ENCODE measurements at places on chromosomes 4 and X.

GRCh38 chr4:138852681-138853080 lies 162.9 kb upstream of the NOCT start:
- no peak for DNase-seq

- DNase-seq = no peak
Observed at GRCh38 chrX:107603429-107604159, 24.7 kb upstream of the PRPS1 start.

- DNase-seq = peak; percentile 22
Observed at GRCh38 chrX:70262952-70263567, 3.1 kb upstream of the P2RY4 start.

DNA sequence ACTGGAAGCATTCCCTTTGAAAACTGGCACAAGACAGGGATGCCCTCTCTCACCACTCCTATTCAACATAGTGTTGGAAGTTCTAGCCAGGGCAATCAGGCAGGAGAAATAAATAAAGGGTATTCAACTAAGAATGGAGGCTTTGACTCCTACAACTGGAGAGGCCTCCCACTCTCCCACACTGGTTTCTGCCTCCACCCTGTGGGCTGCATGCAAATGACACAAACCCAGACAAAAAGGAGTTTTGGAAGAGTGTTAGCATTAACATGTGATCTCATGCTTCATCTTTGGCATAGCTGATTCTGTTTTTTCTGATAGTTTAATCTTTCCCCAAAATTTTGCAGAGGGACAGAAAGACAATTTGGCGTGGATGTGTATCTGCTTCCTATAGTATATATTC lies 80.8 kb upstream of the IQCM start:
- DNase-seq = peak; percentile 11

GRCh38 chrX:154799556-154800348 lies 5.5 kb downstream of the MPP1 start:
- peak; percentile 99 for DNase-seq

- no peak for DNase-seq
Observed at GRCh38 chr4:8580321-8581093, at the start of gene GPR78. GPR78 (plus strand) TSS chr4:8580392; CDS start chr4:8580983, 591 bp downstream.

DNA sequence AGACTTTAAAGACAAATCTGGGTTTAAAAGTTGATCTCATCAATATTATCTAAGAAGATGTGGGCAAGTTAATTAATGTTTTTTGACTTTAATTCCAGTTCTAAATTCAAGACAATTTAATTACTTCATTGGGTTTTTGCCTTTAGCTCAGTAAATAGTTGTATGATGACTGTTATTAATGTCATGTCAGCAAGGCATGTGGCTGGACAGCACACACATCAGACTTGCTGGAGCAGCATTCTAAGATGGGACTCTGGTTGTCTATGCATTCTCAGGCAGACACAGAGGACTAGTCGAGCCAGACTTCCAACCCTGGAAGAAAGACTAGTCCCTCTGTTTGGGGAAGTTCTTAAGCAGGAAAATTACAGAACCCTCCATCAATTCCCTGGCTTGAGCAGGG lies 180.7 kb upstream of the GK2 start:
- DNase-seq = no peak

GRCh38 chr4:1011022-1011665 lies at the start of gene FGFRL1:
FGFRL1 (plus strand) TSS chr4:1011626; CDS start chr4:1012486, 860 bp downstream.
- peak; percentile 19 for DNase-seq

DNA sequence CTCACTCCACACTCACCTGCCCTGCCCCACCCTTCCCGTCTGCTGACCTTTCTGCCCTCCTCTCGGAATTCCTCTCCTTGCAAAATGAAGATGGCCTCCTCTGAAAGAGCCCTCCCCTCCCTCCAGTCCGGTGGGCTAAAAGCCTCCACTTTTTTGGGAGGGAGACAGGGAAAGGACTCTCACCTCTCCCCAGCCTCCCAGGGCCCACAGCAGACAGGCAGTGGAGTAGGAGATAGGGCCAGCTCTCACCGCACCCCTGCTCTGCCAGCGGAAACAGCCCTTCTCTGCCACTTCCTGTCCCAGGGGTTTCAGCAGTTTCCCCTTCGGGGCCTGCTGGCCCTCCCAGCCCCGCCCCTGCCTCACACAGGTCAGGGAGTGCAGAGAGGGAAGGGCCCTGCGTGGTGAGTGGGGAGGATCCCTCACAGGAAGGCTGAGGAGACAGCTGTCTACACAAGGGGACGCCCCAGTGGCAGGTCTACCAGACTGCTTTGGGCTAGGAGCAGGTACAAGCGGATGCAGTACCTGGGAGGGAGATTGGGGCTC lies 18.2 kb downstream of the ELF4 start:
- no peak for DNase-seq

- DNase-seq = peak; percentile 82
Observed at GRCh38 chrX:120308959-120309872, 2.0 kb downstream of the TMEM255A start.

DNA sequence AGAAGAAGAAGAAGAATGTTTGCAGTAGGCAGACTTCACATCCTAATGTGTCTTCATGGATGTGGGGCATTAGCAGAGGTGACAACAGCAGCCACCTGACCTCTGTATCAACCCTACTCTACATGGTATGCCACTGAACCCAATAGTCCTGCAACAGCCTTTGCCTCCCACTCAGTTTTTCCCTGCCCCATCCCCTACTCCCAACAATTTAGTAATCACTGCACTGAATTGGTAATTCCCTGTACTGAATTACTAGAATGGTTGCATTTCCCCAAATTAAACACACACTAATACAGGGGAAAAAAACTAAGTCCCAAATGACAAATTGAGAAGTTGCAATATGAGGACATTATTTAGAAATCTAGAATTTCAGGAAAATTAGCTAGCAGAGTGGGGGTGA lies 31.4 kb upstream of the FAM241A start:
- no peak for DNase-seq

DNA sequence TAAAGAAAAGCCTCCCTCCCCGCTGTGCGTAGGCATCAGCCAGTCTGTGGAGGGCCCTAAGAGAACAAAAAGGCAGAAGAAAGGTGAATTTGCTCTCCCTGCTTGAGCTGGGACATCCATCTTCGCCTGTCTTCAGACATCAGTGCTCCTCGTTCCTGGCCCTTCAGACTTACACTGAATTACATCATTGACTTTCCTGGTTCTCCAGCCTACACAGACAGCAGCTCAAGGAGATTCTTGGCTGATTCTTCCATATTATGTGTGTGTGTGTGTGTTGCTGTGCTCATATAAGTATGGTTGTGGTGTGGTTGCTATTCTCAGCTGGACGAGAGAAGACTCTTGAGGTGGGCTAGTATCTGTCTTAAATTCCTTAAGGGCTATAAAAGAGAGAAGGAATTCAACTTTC lies 35.5 kb upstream of the CD99L2 start:
- no peak for DNase-seq

GRCh38 chr4:6349896-6350603 lies 80.4 kb downstream of the WFS1 start:
- DNase-seq = no peak

- no peak for DNase-seq
Observed at GRCh38 chr4:87657525-87657924, 7.4 kb downstream of the DMP1 start.

- peak; percentile 1 for DNase-seq
Observed at GRCh38 chr4:117560329-117560728, 474.0 kb upstream of the NDST3 start.

DNA sequence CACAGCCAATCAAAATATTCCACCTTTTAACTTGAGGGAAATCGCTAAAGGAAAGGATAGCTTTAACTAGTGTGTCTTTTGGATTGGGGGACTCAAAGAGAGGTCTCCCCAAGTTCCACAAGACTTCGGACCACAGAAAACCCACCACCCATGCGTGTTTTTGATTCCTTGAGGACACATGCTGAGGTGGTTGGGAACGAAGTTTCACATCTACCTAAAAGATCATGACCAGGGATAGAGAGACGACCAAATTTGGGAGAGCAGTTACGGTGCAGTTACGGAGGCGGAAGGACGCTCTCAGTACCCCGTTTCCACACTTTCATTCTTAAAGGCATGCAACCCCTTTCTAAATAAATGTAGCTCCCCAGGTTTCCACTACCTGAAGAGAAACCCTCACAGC lies 1.1 kb downstream of the PCYT1B start:
- no peak for DNase-seq

DNA sequence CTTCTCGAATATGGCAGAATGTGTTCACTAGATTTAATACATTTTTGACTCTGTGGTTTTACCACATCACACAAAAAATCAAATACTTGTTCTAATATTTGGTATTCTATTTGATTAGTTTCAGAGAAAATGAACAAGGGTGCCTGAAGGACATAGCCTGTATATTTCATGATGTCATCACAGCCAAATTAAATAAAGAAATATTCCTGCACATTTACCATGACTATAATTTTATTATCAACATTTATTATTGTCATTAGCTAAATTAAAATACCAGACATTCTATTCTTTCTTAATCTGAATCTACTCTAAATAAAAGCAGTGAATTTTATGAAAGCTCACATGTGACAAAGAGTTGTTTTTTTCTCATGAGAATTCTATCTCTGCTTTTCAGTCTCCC lies 980.5 kb downstream of the PCDH18 start:
- no peak for DNase-seq

DNA sequence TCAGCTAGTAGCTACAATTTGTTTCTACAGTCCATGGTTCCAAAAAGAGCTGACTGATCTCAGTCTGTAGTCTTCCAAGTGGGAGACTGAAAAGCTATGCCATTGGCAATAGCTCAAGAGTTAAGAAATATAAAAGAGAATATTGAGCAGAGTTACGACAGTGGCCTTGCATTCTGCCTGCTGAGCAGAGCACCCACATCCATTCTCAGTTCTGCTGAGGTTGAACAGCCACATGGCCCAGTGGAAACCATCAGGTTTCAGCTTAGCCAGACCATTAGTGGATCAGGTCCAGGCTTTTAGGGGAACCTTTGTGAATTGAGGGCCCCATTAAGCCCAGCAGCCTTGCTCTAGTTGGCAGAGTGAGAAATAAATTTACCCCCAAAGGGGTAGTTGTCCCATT lies 28.1 kb downstream of the ZNF81 start:
- no peak for DNase-seq

- no peak for DNase-seq
Observed at GRCh38 chr4:30461218-30461617, 259.0 kb upstream of the PCDH7 start.

GRCh38 chr4:38188631-38189101 lies 228.5 kb downstream of the PTTG2 start:
- DNase-seq = no peak

DNA sequence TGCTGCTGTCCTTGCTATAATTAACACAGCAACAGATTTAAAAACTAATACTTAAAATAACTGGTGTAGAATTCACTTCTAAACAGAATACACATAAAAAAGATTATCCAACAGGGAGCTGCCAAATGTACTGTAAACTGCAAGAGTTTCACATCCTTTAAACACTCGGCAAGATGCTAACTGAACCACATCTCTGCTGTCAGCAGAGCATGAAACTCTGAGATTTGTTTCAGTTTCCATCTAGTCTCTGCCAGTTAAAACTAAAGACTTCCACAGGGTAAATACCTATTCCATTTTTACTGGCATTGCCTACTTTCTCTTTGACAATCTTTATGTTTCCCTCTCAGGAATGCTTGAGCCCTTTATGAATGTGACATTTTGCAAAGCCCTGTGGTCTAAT lies 127.7 kb downstream of the SLC7A11 start:
- no peak for DNase-seq

- no peak for DNase-seq
Observed at GRCh38 chr4:148445071-148445859, 3.1 kb upstream of the NR3C2 start.

DNA sequence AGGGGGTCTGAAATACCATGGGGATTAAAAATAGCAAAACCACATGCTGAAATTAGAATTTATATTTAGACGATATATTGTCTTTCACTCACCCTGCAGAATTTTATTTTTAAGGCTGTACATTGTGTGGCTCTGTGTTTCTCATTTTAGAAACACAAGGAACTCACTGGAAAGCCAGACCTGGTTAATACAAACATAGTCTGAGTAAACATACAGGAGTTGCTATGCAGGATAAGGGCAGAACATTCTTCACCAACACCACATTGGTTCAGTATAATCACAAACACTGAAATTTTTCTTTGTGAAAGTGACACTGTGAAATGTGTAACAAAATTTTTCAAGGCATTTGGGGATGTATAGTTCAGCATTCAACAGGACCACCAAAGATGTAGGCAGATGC lies 115.5 kb downstream of the ARX start:
- DNase-seq = no peak

- no peak for DNase-seq
Observed at GRCh38 chr4:181138116-181138515, 1105.1 kb upstream of the TENM3 start.

- DNase-seq = no peak
Observed at GRCh38 chr4:169286562-169287301, 16.0 kb upstream of the SH3RF1 start.

GRCh38 chr4:21090094-21090666 lies 389.9 kb downstream of the PACRGL start:
- no peak for DNase-seq

DNA sequence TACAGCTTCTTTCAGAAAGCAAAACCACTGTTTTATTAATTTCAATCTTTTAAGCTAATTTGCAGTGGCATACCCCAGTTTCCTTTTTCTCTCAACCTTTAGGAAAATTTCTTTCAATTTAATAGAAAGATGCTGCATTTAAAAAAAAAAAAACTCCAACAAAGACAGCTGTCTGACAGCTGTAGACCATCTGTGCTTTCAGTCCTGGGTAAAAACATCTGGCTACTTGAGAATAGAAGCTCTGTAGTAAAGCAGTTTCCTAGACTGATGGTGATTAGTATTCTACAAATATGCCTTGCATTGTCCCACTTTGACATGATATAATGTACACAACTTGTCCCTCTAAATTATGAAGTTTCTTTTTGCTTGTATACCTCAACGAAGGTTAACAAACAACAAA lies 197.8 kb downstream of the EDA start:
- no peak for DNase-seq

DNA sequence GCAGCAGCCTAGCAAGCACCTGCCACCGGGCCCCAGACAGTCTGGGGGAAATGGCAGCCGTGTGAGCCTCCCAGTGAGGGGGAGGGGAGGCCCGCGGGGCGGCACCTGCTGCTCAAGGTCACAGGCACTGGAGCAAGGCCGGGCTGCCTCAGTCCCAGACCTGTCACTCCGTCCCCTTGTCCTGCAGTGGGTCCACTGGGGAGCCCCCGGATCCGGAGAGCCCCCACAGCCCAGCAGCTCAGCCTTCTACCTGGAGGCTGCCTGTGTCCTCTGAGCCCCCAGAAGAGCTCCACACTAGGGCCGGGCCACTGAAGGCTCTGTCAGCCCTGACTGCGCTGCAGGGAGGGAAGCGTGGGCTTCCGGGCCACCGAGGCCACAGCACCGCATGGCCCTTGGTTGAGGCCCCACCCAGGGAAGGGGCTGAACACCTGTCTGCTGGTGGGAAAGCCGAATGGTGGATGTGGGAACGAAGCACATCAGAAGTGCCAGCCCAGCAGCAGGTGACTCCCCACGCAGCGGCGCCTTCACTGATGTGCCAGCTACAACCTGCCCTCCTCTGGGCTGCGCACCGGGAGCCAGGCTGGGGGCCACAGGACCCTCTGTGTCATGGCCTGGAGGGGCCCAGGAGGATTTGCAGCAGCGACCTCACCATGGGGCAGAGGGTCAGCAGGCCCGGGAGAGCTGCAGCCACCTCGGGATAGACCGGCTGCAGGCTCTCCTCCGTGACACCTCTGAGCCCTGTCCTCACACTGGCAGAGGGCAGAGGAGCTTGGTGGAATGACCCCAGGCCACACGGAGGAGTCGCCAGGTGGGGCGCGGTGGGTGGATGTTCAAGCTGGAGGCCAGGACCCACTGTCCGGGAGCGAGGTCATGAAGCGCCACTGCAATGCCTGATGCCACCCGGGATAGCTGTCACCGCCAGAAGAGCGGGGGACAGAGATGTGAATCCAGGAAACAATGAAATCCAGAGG lies 35.0 kb upstream of the MXD4 start:
- no peak for DNase-seq
